Suprapubic skin (tissue), 4 donors: ENCODE measurements at places on chromosomes 16 and 17.
A peak's percentile ranks its signal among the peaks of the same experiment; 100 is the strongest.

GRCh38 chr16:35398180-35398579, 1938.8 kb downstream of the TP53TG3F start:
- no peak for DNase-seq

DNA sequence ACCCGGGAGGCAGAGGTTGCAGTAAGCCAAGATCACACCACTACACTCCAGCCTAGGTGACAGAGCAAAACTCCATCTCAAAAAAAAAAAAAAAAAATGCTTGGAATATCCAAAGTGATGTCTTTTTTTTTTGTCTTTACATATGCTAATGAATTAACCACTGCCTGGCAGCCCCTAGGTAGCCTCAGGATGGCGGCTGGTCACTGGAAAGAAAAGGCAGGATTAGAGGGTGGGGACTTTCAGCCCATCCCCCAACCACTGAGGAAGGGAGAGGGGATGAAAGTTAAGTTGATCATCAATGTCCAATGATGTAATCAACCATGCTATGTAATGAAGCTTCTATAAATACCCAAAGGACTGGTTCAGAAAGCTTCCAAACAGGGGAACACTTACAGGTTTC, 26.8 kb downstream of the RNF157 start:
- DNase-seq: no peak

DNA sequence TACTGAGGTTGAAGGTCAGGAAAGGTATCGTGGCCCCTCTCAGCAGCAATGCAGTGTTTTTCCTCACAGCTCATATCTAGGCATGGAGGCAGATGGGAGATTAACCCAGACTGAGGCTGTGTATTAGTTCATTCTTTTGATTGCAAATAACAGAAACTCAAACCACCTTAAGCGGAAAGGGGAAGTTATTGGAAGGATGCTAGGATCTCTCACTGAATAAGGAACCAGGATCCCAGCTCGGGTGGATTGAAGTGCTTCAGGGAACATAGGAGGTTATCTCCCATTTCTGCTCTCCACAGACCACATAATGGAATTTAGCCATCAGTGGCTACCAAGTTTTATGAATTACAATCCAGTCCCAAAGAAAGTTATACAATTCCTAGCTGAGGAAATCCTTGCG, 8.2 kb downstream of the ZNF689 start:
- DNase-seq: no peak

DNA sequence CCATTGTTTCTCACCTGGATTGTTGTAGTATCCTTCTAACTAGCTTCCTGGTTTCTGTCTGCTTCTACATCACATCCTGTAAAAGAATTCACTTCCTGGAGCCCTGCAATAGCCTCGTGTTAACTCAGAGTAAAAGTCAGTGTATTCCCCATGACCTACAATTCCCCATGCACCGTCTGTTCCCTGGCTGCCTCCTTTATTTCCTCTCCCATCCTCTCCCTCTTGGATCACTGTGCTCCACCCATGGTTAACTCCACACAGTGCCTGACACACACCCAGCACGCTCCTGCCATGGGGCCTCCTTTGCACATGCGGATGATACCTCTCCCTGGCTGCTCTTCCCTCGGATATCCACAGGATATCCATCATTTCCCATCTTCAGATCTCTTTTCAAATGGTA, 301.4 kb upstream of the IRX3 start:
- DNase-seq: no peak

- DNase-seq: peak; percentile 83
Observed at GRCh38 chr17:4607773-4608187, 23.5 kb downstream of the SMTNL2 start.
